Fibroblast of the aortic adventitia (primary cell): ENCODE measurements at places on chromosomes 3 and 15. TPM values are rescaled to one million over a fixed set of nuclear protein-coding genes. Genes with fewer than 3 reads are reported as not detected.

The C3orf85 gene
- total RNA-seq = not detected in 2 replicates

The LTK gene
- under 0.01 TPM in 1 of 2 replicates, not detected in the other for total RNA-seq

The MINAR1 gene
- total RNA-seq = 0.98 and 1.7 TPM in 2 replicates

The GABRA5 gene
- not detected in 2 replicates for total RNA-seq

The OR4F6 gene
- not detected in 2 replicates for total RNA-seq

The SNX33 gene
- 27.8 and 35.2 TPM in 2 replicates for total RNA-seq

The GAP43 gene
- 3.4 and 16.4 TPM in 2 replicates for total RNA-seq

The CPLX3 gene
- not detected in 2 replicates for total RNA-seq

- DNase-seq = no peak
Measured at GRCh38 chr3:13208706-13209633, 135.7 kb upstream of the IQSEC1 start.

- DNase-seq = peak; percentile 27
Measured at GRCh38 chr15:45402955-45403877, 24.9 kb upstream of the GATM start.

GRCh38 chr15:81091889-81092558 lies 42.0 kb upstream of the CFAP161 start:
- peak; percentile 90 for DNase-seq

DNA sequence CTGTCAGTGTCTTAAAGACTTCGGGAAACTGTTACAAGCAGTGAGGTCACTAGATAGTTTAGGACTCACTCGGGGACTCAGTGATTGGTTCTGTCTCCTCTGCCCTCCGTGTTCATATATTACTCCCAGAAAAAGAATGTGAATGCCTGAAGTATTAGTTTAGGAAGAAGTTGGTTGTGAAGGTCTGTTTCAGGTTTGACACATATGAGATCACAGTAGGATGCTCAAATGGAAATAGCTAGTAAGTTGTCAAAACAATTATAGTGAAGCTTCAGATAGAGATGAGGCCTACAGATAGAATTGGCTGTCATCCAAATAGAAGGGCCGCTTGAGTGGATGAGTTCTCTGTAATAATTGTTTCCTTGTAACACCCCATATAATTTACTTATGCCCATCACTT lies 172.6 kb downstream of the PLCL2 start:
- peak; percentile 37 for DNase-seq

DNA sequence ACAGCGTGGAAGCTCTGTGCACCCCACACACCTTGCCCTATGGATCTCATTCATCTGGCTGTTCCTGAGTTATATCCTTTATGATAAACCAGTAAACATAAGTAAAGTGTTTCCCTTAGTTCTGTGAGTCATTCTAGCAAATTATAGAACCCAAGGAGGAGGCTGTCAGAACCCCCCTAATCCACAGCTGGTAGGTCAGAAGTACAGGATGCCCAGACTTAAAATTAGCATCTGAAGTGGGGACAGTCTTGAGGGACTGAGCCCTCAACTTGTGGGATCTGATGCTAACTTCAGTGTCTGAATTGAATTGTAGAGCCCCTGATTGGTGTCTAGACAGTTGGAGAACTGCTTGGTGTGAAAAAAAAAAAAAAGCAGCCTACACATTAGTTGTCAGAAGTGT lies 75.1 kb downstream of the B3GNT5 start:
- no peak for DNase-seq

GRCh38 chr3:170502297-170502696 lies 83.6 kb downstream of the SLC7A14 start:
- DNase-seq = peak; percentile 92

DNA sequence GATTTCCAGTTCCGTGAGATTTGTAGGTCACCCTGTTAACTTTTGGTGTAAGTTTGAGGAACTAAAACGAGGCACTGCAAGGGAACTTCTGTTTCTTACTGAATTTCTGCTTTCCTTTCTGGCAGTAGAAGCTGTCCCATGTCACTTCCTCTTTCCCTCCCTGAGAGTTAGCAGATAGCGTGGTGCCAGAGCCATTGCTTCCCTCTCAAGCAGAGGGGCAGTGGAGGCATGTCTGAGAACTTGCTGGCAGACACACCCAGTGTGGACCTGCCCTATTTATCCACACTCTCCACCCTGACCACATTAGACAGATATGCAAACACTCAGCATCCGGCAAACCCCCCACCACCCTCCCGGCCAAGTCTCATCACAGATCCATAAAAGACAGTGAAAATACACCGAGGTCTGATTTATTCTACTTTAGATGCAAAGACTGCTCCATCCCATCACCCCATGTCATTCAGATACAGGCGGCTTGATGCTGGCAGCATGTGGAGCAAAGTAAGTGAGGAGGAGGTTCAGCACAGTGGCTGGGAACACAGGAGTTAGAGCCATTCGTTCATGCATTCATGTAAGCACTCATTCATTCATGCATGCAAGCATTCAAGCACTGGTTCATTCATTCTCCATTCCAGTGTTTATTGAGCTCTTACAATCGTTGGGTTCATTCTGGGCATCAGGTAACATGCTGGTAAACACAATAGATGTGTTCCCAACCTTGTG lies 324.7 kb downstream of the SHQ1 start:
- no peak for DNase-seq

GRCh38 chr15:42375252-42375651 lies 16.0 kb downstream of the CAPN3 start:
- no peak for DNase-seq

DNA sequence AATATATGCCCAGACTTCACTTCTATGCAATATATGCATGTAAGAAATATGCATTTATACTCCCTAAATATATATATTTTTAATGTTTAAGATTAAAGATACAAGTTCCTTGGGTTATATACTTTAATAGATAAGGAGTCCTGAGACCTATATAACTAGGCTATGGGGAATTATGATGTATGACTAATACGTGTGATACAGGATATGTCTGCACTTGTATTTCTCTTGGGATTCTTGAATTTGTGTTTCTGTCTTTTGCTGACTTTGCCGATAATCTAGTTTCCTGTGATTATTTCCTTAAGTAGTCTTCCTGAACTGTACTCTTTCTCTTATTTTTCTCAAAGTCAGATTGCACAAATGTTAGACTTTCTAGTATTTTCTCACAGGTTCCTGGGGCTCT lies 109.6 kb downstream of the PIK3CB start:
- no peak for DNase-seq

DNA sequence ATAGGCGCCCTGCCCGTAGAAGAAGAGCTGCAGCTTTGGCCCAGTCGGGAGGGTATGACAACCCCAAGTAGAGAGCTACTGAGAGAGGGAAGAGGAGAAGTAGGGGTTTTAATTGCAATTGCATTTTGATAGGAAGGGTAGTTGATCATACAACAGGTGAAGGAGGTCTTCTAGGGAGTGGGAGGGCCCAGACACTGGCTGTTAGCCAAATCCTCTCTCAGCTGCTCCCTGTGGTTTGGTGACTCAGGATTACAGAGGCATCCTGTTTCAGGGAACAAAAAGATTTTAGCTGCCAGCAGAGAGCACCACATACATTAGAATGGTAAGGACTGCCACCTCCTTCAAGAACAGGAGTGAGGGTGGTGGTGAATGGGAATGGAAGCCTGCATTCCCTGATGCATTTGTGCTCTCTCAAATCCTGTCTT lies 408.9 kb upstream of the THBS1 start:
- DNase-seq = peak; percentile 98

DNA sequence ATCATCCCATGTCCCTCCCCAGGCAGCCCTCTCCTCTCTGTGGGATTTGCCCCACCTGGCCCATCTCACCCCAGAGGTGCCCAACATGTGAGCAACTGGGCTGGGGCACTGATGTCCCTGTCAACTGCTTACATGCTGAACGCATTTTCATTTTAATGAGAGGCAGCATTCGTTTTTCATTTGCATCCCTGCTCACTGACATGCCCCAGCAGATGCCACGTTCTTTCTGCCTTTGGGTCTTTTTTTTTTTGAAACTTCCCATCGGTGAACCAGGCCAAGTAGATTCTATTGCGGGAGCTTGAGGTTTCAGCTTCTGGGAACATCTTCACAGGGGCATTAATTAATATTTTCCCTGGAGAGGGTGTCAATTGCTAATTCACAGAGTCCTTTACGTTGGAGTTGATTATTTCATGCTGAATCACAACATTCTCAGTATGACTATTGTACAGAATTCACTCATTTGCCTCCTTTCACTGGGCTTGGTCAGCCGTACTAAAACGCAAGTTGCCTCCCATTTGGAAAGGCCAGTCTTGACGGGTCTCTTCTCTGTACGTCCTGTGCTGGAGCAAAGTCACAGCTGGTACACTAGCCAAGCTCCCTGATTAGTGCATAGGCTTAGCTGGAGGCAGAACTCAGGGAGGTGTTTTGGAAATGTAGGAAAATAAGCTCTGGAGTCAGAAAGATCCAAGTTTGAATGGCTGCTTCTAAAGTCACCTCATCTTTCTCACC lies 69.8 kb downstream of the CHRNA7 start:
- DNase-seq = no peak

- no peak for DNase-seq
Measured at GRCh38 chr15:58506783-58507668, 75.2 kb downstream of the LIPC start.

DNA sequence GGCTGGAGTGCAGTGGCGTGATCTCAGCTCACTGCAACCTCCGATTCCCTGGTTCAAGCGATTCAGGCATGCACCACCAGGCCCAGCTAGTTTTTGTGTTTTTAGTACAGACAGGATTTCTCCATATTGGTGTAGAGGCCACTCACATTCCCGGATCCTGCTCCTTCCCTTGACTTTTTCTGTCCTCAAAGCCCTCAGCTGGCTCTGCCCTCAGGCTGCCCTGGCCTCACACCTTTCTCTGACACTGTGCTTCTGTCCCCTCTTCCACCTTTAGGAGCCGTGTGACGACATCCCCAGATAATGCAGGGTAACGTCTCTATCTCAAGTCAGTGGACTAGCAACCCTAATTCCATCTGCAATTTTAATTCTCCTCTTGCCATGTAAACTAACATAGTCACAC lies 8.6 kb upstream of the CYFIP1 start:
- DNase-seq = no peak
